ENCODE measurements at places on chromosomes 6 and 20.

DNA sequence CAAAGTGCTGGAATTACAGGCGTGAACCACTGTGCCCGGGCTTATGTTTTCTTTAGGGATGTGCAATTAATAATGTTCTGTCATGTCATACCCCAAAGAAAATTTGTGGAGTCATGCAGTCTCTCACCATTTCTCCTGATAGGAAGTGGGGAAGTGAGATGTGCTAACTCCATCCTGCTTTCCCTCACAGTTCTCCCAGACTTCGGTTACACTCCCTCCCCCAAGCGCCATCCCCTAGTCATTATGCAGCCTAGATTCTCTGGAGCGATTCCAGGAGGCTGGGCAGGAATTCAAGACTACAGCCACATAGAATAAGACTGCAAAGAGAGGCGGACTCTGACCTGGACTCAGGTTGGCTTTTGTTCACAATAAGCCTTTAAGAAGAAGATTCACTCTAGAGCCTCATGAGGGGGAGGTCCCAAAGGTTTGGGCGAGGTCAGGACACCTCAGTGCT lies 271.4 kb downstream of the ALDH8A1 start:
- no peak for DNase-seq

DNA sequence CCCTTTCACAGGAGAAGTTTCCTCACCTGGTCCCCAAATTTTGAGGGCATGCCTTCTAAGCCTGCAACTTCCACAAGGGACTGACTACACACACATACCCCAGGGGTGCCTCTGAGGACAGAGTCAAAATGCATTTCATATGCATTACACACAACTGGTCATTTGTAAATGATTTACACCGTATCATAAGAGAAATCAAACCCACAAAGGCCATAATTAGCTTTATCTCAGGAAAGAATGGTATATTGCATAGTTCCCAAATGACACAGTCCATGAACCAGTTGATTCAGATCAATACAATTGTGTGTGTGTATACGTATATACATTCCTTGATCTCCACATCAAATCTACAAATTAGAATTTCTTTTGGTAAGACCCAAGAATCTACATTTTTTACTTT lies 203.3 kb upstream of the PRDM1 start:
- DNase-seq: no peak

- DNase-seq: no peak
These were observed 25.7 kb downstream of the SNX3 start for GRCh38 chr6:108235127-108235526.

GRCh38 chr20:56995635-56996075 lies 270.8 kb downstream of the BMP7 start:
- DNase-seq: no peak
